Activated naive CD8-positive, alpha-beta T cell treated with anti-CD3 and anti-CD28 coated beads for 36 hours (primary cell): ENCODE measurements at places on chromosomes 16 and 17.

GRCh38 chr16:8849411-8850011, 19.3 kb downstream of the CARHSP1 start:
- DNase-seq = no peak

DNA sequence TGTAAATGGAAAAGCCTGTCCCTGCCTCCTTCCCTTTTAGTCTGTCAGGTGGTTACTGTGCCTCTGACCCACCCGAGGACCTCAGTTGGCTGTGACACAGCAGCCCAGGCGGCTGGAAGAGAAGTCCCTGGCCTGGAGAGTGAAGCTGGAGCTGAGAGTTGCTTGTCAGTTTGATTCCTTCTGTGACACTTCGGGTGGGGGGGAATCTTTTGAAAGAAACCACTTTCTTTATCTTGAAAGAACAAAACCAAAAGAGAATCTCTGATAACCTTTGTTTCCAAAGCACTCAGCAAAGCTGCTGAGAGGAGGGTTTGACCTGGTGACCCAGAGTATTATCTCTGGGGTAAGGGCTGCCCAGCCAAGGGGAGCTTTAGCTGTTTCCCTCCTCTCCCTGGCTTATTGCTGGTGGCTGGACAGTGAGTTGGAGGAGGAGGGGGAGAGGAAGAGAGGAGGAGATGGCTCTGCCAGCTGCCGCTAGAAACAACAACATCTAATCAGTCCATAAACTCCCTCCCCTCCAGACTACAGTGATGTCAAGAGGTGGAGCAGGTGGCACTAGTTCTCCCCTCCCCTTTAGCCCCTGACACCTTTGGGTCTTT, 34.0 kb downstream of the YPEL2 start:
- DNase-seq = no peak

DNA sequence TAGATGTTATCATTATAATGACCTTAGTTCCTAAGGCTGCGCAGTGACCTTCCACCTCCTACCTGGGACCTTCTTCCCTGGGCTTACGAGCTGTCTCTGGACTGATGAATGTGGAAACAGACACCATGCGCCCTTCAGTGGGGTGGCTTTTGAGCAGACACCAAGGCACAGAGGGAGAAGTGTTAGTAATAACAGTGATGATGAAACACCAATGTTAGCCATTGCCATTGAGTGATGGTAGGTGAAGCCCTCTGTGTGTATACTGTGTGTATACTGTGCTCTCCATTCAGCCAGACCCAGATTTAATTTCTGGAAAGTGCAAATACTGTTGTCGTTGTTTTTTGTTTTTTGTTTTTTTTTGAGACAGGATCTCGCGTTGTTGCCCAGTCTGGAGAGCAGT, 44.5 kb downstream of the CLEC16A start:
- no peak for DNase-seq

DNA sequence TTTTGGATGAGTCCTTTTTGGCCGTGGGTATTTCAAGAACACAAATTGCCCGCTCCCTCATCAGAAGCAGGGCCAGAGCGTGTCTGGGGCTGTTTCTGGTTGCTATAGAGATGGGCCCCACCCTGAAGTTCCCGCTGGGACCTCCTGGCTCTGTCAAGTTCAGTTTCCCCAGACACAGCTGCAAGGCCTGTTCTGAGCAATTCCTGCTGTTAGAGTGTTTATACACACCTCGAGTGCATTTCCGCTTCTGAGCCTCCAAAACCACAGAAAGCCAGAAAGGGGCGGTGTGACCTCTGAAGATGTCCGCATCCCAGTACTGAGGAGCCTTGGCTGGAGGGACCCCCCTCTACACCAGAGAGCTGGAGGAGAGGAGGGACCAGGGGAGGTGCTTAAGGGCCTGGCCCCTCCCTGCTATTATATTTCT, 9.3 kb upstream of the WBP2 start:
- DNase-seq = peak; percentile 55

GRCh38 chr16:23826528-23827045, 9.2 kb upstream of the PRKCB start:
- DNase-seq = no peak
